Stimulated activated CD4-positive, alpha-beta T cell treated with anti-CD3 and anti-CD28 coated beads, Interleukin-4, amount 100 ng/mL, for 24 hours (primary cell): ENCODE measurements at places on chromosomes 6 and 20.

DNA sequence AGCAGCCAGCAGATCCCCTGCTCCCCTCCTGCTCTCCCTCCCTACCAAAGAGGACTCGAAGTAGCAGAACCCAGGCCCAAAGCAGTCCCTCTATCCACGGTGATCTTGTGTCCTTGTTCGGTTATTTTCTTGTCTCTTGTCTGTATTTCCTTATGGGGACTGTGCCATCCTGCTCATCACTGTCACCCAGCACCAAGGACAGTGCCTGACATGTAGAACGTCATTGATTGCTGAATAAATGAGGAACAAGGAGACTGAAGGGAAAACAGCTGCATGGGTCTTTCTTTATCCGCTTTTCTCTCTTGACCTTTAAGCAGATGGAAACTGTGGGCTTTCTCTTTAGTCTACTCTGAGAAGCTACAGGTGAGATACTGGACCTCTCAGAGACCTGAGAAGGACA, 29.4 kb upstream of the ZNF831 start:
- DNase-seq = no peak

DNA sequence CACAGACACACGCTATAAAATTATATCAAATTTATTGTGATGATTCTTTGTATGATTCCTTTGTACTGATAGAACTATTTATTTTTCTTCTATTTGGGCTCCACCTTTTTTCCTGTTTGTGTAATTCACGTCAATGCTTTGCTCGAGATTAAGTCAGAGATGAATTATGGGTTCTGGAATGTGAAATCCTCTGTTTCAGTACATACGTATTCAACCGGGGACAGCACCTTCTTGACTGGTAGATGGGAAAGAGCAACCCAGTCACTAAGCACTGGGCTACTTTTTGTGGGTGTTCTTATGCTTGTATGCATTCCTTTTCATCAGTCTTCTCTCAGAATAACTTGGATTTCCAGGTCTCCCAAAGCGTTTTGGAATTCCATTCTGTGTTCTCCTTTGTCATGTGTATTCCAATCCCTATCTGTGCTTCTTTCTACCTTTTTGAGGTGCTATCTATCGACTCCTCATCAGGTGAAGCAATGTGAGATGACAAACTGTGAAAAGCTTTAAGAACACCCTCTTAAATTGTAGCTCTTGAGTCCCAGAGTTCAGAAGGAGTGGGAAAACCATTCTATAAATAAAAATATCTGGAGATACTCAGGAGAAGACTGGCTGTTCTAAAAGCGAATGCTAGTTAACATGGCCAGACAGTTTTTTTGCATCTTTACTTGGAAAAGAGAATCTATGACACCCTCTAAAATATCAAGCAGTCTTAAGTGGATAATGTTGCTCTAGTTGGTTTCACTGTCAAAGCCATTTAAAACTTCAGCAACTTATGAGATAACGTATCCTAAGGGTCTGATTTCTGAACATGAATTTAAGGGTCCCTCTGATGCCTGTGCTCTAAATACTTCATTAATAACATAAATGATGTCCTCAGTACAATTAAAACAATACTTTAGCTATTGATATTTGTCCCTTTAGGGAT, 197.7 kb upstream of the PREP start:
- no peak for DNase-seq

DNA sequence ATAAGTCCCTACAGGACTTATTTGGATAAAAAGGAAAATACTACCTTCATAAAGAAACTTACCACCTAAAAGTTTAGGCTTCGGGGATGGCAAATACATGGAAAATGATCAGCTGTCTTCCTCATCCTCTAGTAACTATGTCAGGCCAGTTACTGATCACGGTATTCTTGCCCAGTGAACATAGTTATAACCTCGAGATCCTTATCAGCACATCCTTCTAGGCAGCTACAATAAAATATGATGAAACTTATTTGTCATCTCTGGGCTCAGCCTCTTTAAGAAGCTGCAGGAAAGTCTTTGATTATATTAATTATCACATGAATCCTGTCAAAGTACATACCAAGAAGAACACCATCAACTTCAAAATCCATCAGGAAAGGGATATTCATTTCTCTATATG, 41.8 kb downstream of the SF3B5 start:
- DNase-seq = no peak

GRCh38 chr6:22444330-22444729, 125.0 kb upstream of the HDGFL1 start:
- DNase-seq = no peak

DNA sequence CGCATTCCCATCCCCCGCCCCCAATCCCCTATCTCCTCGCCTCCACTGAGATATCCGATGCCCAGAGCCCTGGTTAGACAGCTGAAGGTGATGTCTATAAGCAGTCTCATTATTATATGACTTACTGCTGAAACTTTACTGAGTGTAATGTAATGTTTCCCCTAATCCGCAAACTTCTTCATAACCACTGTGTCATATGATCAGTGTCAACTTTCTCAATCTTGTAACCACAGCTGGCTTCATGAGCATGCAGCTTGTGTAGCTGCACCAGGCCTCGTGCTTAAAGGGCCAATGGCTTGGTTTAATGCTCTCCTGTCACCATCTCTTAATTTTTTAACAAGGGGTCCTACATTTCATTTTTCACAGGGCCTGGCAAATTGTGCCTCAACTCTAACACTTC, 8.1 kb downstream of the ASIP start:
- DNase-seq = no peak
